Activated T-cell treated with anti-CD3 and anti-CD28 coated beads, Interleukin-2, amount 50 U/mL, for 48 hours (primary cell): ENCODE measurements at places on chromosomes 1 and 21.

DNA sequence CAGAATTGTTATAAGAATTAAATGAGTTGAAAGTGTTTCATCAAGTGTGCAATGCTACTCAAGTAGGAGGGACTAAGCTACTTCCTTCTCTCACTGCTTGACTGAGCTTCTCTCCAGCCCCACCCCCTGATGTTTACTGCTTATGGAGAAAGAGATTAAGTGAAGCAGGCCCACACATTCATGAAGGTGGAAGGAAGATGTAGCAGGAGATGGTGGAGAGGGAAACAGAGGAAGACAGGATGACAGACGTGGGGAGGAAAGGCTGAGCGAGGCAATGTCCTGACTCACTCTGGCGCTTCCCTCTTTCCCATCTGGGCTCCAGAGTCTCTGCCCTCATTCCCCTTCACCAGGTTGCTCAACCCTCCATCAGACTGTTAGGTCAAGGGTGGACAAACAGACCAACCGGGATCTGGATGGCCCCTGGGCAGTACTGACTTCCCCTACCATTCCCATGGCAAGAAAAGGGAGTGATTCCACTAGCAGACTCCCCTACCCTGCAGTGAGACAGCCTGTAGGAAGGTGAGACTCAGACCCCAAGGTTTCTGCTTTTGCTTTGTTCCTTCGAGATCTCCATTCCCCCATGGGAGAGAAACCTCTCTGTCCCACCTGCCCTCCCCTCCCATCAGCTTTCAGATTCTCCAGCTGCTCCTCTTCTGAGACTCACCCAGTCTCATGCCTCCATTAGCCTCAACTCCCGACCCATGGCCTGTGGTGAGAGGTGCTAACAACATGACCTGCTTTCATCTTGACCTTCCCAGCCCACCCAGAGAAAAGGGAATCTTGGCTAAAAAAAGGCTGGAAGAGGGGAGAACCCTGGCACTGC, 3.1 kb upstream of the ARHGEF2 start:
- no peak for DNase-seq

- DNase-seq: no peak
Measured at GRCh38 chr21:42216726-42217572, 2.0 kb upstream of the ABCG1 start.

- no peak for DNase-seq
Measured at GRCh38 chr21:33041981-33042380, 16.2 kb downstream of the OLIG2 start.

GRCh38 chr1:44354268-44354839, 703 bp downstream of the ERI3 start:
- DNase-seq: no peak

- no peak for DNase-seq
Measured at GRCh38 chr1:82600314-82600713, 799.6 kb downstream of the ADGRL2 start.

DNA sequence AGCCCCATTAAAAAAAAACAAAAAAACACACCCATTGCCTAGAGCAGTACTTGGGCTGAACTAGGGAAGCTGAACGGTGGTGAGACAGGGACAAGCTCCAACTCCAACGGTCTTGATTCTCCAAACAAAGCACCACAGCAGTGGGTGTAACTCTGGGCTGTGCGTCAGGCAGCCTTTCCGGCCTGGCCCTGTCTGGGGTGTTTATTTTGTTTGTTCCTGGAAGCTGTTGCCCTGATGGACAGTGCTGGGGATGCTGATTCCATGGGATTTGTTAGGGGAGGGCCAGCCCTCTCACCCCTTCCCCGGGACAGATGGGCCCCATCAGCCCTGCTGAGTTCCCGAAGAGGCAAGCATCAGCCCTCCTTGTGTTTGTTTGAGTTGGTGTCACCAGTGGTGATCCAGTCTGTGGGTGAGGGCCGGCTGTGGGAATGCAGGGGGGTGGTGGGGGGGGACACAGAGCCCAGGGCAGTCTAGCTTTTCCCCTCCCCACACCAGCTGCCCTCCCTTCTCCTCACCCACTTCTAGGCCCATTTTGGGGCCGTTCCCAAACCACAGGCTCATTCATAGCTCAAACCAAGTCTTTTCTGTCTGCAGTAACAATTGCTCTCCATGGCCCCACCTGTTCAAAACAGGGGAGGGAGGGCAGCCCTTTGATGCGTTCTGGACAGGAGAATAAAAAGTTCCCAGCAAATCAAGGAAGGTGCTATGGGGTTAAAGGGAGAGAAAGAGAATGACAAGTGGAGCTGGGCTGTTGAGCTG, 4.5 kb downstream of the WNT2B start:
- no peak for DNase-seq
